Stimulated activated CD4-positive, alpha-beta T cell treated with anti-CD3 and anti-CD28 coated beads, Interleukin-1b, Interleukin-23, amount 100 ng/mL, for 48 hours (primary cell): ENCODE measurements at places on chromosomes 16 and 17.

GRCh38 chr16:72657791-72658190 lies 390.1 kb downstream of the ZFHX3 start:
- DNase-seq = no peak

DNA sequence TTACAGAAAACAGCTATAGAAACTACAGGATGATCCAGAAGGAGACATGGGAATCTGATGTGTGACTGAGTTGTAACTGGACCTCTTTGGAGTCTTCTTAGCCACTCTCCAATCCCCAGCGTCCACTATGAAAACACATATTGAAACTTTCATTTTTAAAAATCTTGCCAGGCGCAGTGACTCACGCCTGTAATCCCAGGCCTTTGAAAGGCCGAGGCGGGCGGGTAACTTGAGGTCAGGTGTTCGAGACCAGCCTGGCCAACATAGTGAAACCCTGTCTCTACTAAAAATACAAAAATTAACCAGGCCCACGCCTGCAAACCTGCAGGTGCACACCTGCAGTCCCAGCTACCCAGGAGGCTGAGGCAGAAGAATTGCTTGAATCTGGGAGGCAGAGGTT lies 53.3 kb downstream of the HIC1 start:
- DNase-seq = no peak

- no peak for DNase-seq
Observed at GRCh38 chr17:57396511-57396921, 140.2 kb downstream of the MSI2 start.

GRCh38 chr16:89517128-89517527 lies 8.9 kb downstream of the SPG7 start:
- no peak for DNase-seq

DNA sequence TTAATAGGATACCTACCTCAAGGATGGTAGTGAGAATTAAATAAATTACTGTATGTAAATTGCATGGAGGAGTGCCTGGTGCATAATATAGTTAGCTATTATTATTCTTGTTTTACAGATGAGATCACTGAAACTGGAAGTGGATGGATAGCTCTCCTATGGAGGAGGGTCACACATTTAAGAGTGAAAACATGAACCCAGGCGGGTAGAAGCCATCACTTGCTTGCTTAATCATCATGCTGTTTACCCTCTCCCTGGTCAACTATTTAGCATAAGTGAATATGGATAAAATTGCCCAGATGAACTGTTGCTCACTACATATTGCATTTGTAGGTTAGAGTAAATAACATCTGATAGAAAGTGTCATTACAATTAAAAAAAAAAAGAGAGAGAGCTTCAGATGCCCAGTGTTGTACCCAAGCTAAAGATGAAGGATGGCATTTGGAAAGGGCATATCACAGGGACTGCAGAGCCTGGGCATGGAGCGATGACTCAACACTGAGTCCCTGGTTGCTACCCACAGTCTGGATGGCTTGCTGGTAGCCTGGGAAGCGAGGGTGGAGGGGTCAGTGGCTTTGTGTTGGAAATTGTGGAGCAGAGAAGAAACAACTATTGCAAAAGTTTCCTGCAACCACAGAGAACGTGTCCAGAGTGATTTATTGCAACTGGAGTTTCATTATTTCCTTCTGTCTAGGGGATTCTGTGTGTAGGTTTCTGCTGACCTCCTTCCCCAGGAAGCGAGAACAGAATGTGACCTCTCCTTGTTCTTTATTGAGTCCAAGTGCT lies 414.4 kb downstream of the SHISA9 start:
- no peak for DNase-seq

GRCh38 chr16:588639-588888 lies 1.3 kb upstream of the RAB40C start:
- DNase-seq = peak; percentile 79

GRCh38 chr17:77733576-77734296 lies 224.8 kb upstream of the TNRC6C start:
- no peak for DNase-seq

DNA sequence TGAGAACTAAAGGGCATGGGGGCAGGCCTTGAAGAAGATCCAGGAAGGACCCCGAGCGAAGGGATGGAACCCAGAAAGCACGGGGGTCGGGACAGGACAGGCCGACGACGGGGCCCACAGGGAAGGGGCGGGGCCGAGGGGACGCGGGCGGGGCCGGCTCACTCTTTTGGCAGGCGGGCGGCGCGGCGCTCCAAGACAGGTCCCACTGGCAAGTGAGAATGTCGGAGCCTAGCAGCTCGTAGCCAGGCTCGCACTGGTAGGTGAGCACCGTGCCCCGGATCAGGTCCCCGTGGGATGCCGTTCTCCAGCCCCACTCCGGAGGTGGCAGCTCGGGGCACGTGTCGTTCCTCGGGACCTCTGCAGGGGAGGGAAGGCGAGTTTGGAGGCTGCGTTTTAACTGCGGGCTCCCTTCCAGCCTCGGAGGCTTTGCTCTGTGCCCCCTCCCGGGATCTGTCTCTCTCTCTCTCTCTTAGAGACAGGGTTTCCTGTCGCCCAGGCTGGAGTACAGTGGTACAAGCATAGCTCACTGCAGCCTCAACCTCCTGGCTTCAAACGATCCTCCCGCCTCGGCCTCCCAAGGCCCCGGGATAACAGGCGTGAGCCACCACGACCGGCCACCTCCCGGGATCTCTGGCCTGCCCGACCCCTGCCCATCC lies 13.7 kb upstream of the CDIPT start:
- peak; percentile 27 for DNase-seq

DNA sequence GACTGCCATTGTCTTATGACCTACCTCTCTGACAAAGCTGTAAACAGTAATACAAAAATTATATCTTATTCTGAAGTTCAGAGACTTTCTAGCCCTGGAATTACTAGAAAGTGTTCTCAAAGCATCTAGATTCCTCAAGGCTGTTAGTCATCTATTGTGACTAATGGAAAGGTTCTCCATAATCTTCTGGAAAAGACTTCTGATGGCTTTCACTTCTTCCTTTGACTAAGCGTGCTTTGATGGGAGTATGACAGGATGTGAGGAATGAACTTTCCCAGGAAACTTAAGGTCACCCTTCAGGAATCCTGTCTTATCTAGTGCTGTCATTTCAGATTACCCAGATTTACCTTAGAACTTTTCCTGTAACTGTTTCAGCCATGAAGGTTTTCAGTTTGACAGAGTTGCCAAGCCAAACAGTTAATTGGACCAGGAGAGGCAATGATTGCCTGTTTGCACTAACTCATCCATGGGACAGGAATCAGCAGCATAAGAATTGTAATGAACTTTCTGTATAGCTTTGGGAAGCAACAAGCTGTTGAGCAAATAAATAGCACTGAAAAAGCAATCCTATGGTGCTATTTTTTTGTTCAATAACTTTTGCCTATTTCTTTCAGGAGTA lies 43.5 kb downstream of the AP2B1 start:
- no peak for DNase-seq

DNA sequence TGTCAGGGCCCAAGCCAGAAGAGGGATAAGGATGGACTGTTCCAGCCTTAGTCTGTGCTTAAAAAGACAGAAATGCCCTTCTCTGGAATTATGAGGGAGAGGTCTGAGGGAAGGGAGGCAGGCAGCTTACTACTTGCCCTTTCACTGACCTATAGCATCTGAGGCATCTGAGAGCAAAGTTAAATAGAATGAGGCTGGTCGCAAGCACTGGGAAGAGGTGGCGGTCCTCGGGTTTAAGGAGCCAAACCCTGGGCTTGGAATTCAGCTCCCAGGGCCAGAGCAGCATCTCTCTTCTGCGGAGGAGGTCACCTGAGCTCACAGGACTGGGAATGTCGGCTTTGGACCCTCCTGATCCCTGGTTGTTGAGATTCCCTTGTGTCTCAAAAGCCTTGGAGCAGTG lies 3.1 kb upstream of the LIMD2 start:
- no peak for DNase-seq

DNA sequence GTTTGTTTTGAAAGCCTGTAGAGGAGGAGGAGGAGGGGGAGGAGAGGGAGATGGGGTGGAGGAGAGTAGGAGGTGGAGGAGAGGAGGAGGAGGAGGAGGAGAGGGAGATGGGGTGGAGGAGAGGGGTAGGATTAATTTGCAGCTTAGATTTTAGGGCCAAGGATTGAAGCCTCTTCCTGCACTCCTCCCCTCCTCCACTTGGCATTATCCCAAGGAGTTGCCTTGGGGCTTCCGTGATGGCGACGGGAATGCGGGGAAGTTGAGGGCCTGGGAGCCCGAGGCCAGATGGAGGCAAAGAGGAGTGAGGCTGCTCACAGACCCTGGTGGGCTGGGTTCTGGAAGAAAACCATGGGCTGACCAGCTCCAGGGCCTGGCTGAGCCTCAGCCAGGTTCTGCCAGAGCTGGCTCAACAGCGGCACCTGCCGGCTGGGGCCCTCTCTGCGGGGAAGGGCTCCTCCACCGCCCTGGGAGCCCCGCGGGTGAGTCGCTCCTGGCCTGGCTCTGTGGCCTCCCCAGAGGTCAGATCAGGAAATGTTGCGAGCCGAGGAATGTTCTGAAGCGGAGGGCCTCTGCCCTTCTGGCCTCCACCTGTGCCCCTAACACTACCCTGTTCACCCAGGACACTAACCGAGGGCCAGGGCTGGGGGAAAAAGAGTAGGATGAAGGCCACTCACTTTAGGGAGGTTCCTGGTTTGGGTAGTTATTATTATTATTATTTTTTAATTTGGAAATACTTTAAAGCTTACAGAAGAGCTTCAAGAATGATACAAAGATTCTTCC lies 23.9 kb upstream of the FMNL1 start:
- DNase-seq = peak; percentile 89

GRCh38 chr16:68728523-68728922 lies 8.6 kb upstream of the CDH1 start:
- DNase-seq = no peak

GRCh38 chr17:4808378-4808767 lies 1.4 kb downstream of the PLD2 start:
- DNase-seq = no peak

- DNase-seq = no peak
Observed at GRCh38 chr17:82405051-82405450, 13.1 kb upstream of the HEXD start.

DNA sequence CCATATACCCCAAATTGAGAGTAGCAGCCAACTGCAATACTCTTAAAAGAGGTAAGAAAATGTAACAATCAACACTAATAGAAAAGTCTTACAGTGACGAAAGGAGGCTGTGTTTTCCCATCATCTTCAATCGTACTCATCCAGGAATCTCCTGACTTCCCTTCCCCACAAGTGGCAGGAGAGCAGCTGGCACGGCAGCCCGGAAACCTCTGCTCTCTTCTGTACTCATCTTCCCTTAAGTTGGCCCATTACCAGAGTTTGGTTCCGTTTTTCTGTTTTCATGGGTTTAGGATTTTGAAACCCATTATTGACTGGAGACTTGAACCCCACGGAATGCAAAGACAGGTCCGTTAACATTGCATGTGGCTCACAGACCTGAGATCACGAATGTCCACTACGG lies 11.7 kb upstream of the CD300H start:
- no peak for DNase-seq

GRCh38 chr16:67844497-67844896 lies 2.2 kb upstream of the NUTF2 start:
- DNase-seq = no peak

- no peak for DNase-seq
Observed at GRCh38 chr17:9050801-9051401, 29.6 kb downstream of the NTN1 start.

- DNase-seq = no peak
Observed at GRCh38 chr16:84049403-84050060, 6.9 kb upstream of the SLC38A8 start.

- no peak for DNase-seq
Observed at GRCh38 chr17:15444805-15445204, 22.6 kb downstream of the CDRT4 start.

DNA sequence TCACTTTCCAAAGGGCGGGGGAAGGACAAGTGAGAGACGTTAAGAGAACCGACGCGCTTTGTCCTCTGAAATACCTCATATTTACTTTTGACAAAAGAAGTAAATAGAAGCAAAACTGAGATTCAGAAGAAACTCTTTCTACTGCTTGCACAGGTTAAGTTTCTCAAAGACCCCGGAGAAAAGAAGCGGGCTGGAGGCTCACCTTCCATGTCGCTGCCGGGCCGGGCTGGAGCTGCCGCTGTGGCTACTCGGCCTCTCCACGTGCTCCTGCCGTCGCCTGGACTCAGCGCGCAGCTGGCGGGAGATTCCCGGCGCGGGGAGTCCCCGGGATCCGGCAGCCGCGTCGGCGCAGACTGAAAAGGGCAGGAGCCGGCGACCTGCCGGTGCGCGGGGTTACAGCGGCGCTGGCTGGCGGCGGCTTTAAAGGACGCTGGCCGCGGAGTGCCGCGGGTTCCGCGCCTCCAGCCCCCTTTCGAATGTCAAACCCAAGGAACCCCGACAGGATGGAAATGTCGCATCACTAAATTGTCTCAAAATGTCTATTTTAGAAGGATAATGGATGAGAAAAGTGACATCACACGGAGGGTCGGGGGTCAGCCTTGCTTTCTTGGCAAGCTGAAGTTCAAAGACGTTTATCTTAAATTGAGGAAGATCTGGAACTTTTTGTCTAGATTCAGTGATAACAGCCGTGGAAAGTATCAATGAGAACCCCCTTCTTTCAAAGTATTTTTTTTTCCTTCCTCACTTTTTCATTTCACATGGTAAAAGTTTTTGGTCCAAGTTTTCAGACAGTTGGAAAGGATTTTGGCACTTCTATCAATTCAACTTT lies at the start of gene IKZF3:
IKZF3 (minus strand) TSS at position 395 of the 829 bp plus-strand sequence; CDS start at position 209, 186 bp downstream.
- DNase-seq = peak; percentile 88

- DNase-seq = no peak
Observed at GRCh38 chr17:34130544-34130943, 124.5 kb upstream of the CCL2 start.

DNA sequence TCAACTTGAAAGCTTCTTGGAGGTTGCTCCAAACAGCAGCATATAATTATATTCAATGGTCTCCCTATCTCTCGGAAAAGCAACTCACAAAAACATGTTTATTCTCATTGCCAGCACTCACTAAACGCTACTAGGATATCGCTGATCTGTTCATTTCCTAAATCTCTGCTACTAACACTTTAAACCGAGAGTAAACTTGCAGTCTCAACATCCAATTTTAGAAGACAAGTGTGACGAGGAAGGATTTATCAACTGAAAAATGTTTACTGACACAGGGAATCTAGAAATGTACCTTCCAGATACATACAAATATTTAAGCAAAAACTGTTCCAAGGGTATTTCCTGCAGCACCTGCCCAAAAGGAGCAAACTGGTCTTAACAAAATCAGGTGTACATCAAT lies 56.5 kb downstream of the YWHAE start:
- no peak for DNase-seq

DNA sequence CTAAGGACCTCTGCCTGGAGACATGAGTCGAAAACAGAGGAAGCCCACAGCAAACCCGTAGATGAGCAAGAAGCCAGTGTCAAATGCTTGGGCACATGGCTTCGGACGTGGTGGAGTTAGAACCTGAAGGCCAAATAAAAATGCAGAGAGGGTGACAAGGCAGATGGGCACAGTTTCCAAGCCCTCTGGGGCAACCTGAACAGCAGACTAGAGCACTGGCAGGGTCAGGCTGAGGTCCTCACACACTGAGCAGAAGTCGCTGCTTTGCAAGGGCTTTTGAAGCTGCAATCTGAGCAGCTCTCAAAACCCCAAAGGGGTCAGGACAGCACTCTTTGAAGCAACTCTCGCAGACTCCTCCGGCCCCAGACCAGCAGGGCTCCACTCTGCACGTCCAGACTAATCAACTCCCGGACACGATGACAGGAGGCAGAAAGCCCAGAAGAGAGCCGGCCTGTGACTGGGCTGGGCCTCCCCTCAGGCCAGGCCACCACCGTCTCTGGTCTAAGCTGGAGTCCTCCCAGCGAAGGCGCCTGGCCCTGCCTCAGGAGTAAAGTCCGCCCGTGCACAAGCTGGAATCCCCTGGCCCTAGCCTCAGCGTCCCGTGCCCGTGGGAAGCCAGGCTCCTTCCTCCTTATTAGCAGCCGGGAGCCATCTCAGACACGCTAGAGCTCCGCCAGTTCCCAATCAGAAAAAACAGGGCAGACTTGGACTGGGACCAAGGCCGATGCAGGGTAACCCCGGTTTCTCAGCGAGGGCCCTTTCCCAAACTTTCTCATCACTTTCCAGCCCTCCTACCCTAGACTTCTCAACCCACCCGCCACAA lies 924 bp downstream of the SMARCD2 start:
- DNase-seq = no peak
